ENCODE measurements at places on chromosomes 5 and 9.

- no peak for DNase-seq
Measured at GRCh38 chr9:110933350-110934001, 104.8 kb downstream of the LPAR1 start.

GRCh38 chr9:132798817-132799790 lies 79.0 kb downstream of the AK8 start:
- no peak for DNase-seq

DNA sequence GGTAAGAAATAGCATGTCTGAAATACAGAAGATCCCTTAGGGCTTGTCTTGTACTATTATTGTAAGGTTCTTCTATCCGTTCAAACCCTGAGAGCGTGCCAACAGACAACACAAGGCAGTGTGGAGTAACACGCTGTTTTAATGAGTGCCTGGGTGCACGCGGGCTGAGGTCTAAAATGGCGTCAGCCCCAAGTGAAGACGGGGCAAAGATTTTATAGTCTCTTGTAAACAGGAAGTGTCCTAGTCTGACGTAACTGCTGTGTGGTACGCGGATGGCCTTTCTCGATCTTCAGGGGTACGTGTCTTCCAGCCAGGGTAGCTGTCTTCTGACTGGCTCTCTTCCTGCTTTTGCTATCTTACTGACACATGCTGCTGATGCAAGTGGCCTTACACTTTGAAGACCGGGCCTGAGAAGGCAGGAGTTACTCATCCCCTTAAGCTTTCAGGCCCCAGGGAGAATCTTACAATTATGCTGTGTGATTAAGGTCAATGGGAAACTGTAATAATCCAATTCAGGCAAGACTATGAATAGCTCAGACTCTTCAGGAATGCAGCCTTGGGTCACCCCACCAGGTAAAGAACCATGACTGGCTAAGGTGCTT lies 1812.0 kb upstream of the CDH9 start:
- DNase-seq = no peak

- no peak for DNase-seq
Measured at GRCh38 chr9:17330097-17330496, 195.3 kb downstream of the CNTLN start.

Measured in stimulated activated CD4-positive, alpha-beta T cell treated with anti-CD3 and anti-CD28 coated beads, Interleukin-2, amount 100 ng/mL, for 48 hours (primary cell).